ENCODE measurements at places on chromosomes 12 and 14. TPM values are rescaled to one million over a fixed set of nuclear protein-coding genes. Genes with fewer than 3 reads are reported as not detected.

The SLCO1B1 gene
- total RNA-seq: not detected

The TAS2R7 gene
- not detected for total RNA-seq

The OAS2 gene
- total RNA-seq: 10.2 TPM

The PLEKHD1 gene
- total RNA-seq: 0.76 TPM

The MYO1H gene
- total RNA-seq: not detected

The CMA1 gene
- total RNA-seq: not detected

DNA sequence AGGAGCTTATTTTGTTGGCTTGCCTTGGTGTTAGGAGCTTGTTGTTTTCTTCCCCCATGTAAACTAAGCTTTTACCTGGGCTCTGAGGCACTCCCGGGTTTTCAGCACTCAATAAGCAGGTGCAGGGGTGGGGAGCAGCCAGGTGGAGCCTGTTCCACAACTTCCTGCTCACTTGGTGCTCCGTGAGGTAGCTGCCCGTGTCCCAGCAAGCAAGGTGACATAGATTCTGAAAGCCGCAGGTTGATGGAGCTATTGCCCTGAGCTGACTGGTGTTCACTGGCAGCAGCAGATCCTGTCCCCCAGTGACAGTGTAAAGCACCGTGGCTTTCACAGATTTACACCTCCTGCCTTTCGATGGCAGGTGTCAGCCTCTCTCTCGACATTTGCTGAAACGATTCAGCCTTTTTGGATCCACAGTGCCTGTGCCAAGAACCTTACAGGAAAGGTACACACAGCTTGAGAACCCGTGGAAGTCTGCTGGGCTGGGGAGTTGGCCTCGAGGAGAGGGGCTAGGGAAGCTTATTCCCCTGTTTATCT, 295.7 kb upstream of the FKBP4 start:
- DNase-seq: no peak

GRCh38 chr12:126451809-126452208, 1386.6 kb downstream of the AACS start:
- no peak for DNase-seq

GRCh38 chr12:108761226-108761625, 29.9 kb upstream of the CORO1C start:
- DNase-seq: no peak

DNA sequence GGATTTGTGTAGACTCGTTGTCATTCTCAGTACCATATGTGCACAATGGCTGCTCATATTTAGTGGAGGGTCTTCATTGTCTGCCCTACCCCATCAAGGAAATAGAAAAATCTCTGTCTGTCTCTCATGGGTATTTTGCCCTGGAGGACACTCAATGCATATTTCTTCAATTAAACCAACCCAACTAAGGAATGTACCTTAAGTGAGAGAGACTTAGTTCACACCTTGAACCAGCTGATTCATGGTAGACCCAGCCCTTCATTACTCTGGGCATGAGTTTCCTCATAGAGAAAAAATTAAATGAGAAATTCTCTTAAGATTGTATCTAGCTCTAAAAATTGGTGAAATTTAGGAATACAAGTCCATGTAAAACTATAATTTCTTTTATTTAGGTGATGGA, 107.1 kb upstream of the PLEKHG7 start:
- DNase-seq: no peak

DNA sequence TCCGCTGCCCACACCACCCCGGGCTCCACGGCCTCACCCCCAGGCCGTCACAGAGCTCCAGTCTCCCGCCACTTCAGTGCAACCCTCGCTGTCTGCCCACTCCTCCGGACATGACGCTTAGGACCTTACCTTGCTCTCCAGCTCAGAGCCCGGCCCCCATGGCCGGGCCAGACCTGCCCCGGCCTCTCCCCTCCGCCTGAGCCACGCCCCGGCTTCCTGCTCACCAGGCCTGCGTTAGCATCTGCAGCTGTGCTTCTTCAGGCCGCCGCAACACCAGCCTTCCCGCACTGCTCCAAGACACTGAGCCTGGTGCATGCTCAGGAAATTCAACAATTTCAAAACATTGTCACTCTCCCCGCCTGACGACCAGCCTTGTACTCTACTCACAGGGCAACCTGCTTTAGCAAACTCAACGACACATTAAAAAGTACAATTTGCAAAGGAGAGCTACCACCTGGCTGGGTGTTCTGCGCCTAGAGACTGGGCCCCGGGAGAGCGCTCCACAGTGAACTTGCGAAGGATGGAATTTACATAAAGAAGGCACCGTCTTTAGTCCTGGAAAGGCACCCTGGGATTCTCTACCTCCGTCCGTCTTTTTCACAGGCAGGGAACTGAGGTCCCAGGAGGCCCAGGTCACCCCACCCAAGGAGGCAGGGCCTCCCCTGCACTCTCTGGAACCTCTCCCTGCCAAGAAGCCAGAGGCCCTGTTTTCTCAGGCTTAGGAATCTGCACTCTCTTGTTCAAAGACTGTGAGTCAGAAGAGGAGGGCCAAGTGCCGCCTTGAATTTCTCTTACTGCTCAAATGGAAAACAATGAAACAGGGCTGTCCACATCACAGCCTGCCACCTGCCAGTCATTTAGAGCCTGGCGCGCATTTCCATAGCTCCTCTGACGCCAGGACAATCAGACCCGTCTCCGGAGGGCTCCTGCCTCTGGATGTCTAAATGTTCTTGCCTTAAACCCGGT, 51.3 kb downstream of the STX2 start:
- no peak for DNase-seq

DNA sequence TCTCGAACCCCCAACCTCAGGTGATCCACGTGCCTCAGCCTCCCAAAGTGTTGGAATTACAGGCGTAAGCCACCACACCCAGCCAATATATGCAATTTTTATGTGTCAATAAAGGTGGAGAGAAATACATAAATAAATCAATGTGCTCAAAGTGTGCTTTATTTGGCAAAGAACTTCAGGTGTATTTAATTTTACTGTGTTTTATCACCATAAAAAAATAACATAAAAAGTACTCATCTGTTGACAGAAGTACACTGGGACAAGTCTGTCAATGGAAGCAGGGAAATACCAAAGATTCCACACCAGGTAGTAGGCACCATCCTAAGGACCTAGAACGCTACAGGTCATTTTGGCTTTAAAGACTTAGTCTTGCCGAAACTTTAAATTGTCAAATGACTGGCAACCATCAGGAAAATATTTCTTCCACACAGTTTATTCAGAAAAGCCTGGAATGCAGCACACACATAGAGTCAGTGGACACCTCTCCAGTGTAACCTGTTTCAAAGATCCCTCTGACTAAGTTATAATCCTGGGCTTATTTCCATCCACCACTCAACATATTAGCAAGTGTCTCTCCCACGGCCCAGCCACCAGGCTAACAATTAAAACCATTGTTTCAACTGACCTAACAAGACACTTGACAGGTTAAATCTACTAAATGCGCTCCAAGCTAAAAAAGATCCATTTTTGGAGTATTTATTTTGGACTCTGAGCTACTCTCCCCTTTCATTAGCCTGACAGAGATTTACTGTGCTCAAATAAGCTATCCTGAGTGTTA, 4.2 kb downstream of the ERO1A start:
- DNase-seq: no peak

DNA sequence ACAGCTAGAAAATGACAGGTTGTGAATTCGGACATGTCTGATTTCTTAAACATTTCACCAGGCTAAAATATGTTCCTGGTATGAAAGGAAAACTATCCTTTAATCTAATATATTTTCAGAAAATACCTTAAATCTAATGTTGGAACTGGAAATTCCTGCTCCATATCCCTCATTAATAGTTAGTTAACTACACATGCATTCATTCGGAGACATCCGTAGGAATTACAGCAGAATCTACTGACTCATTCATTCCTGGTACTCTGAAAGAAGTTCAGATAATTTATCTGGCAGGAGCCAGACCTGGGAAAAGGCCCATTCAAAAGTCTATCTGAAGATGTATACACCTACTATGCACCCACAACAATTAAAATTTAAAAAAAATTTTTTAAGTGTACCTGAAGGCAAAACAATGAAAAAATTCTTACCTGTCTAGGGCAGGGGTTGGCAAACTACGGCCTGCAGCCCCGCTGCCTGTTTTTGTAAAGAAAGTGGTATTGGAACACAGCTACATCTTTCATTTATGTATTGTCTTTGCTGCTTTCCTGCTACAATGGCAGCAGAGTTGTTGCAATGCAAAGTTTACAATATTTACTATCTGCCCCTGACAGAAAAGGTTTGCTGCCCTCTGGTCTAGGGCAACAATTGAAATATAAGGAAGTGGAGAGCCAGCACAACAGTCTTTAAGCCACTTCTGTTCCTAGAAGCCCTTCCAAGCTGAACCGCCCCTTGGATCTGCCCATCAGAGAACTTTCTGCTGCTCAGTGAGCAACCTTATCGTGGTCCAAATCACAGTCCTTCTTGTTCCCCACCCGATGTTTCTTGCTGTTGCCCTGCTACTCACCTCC, 17.9 kb upstream of the NFYB start:
- no peak for DNase-seq

Data from uterus (tissue), 4 donors.